Neural progenitor cell (in vitro differentiated cells): ENCODE measurements at places on chromosomes 1 and 21.

GRCh38 chr1:244302876-244303609 lies 148.7 kb downstream of the ADSS2 start:
- DNase-seq, result no peak

- no peak for DNase-seq
These were observed 16.1 kb downstream of the HSF2BP start for GRCh38 chr21:43643193-43643592.

- no peak for DNase-seq
These were observed 1.1 kb upstream of the PSMG1 start for GRCh38 chr21:39184050-39184980.

DNA sequence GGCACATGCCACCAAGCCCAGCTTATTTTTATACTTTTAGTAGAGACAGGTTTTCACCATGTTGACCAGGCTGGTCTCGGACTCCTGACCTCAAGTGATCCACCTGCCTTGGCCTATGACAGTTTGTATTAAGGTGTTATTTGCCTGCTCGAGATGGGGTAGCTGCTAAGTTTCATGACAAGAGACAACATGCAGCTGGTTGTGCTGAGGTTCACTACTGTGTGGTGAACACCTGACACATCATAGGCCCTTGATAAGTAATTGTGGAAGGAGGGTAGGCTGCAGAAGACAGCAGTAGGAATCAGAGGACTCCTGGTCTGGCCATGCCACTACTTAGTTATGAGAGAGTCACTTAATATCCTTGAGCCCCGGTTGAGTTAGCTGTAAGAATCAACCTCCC lies 46.2 kb downstream of the PLPP3 start:
- no peak for DNase-seq

DNA sequence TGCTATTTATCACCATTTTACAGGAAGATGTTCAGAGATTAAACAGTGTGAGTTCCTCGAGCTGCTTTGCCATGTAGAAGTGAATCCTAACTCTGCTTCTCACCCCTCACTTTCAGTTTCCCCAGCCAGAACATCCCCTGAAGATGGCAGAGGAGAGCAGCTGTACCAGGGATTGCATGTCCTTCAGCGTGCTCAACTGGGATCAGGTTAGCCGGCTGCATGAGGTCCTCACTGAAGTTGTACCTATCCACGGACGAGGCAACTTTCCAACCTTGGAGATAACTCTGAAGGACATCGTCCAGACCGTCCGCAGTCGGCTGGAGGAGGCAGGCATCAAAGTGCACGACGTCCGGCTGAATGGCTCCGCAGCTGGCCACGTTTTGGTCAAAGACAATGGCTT lies 16.9 kb downstream of the TENT5C start:
- no peak for DNase-seq

GRCh38 chr1:55696181-55696754 lies 481.1 kb upstream of the USP24 start:
- no peak for DNase-seq

DNA sequence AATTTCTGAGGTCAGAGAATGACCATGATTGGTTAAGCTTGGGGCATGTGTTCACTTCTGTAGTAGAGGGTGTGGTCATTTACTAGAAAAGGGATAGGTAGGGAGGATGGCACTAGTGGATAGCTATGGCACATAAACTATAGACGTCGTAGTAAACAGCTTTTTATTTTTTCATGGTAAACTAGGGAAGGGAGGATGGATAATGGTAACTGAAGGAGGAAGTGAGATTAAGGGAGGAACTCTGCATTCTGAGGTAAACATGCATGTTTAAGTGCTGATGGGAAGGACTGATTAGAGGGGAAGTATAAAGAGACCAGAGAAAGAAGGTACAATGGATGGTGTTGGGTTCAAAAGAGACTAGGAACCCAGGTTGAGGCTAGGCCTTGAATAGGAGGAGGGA lies 26.9 kb downstream of the PTGS2 start:
- no peak for DNase-seq

GRCh38 chr1:156781585-156782186 lies 14.4 kb downstream of the PRCC start:
- no peak for DNase-seq

- DNase-seq, result no peak
These were observed 6.9 kb downstream of the SLC26A9 start for GRCh38 chr1:205936311-205936710.

GRCh38 chr1:245898581-245898980 lies 608.5 kb downstream of the SMYD3 start:
- DNase-seq, result no peak

DNA sequence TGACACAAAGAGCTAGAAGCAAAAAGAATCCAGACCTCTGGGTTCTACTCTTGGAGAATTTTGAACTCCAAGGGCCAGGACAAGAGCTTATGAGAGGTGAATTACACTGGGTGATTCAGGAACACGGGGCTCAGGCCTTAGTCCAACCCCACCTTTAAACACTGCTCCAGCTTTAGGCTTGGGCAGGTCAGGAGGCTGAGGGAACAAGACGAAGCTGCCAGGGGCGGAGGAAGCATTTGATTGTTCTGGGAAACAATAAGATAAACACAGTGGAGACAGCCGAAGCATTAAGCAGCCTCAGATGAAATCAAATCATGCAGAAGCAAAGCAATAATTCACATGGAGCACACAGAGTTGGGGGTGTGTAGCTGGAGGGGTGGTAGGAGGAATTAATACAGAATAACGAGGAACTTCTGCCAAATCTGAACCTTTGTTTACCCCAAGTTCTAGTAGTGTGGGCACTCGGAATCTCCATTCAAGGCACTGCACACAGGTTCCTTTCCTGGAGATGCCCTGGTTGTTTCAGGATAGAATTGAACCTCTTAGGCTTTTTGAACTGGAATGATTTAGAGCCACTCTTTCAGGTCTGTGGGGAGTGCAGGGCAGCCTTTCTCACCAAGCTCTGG lies 93.2 kb downstream of the PLXNA2 start:
- peak; percentile 49 for DNase-seq

DNA sequence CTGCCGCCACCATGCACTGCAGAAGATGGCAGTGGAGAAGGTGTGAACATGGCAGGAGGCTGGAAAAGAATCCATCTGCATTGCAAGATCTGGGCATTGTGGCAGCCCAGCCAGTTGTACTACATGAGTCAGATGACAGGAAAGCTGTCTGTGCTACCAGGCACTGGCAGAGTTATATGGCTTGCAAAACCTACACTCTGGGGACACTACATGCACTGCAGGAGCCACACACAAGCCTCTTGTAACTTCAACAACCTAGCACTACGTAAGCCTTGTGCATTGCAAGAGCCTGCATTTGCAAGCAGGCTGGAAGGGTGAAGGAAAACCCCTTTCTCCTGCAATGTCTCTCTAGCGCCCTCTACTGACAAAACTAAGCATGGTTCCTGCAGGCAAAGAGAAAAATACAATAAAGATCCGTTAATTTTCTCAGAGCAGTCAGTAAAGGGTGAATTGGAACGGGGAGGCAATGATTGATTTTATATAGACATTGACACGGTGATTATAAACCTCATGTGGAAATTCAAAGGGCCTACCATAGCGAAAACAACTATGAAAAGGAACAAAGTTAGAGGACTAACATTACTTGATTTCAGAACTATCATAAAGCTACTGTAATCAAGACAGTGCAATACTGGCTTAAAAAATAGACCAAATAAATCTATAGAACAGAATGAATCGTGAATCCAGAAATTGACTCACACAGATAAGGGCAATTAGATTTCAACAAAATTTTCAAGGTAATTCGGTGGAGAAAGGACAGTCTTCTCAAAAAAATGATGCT lies 26.2 kb upstream of the DYNLT5 start:
- DNase-seq, result peak; percentile 87

DNA sequence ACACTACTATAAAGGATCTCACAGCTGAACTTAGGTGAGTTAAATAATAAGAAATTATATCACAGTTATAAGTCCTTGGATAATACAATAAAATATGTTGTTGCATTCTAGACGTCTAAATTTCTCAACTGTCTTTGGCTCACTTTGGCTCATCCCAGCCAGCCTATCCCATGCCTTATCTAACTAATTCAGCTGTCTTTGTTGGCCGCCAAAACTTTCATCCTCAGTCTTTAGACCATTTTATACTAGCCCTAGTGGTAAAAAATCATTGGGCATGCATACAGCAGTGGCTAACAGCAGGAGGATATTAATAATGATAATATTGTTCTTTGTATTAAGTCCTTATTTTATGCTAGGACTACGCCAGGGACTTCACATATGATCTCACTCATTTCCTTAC lies 59.3 kb downstream of the CCDC18 start:
- no peak for DNase-seq

- peak; percentile 37 for DNase-seq
These were observed 44.9 kb downstream of the GFI1 start for GRCh38 chr1:92441697-92442342.

DNA sequence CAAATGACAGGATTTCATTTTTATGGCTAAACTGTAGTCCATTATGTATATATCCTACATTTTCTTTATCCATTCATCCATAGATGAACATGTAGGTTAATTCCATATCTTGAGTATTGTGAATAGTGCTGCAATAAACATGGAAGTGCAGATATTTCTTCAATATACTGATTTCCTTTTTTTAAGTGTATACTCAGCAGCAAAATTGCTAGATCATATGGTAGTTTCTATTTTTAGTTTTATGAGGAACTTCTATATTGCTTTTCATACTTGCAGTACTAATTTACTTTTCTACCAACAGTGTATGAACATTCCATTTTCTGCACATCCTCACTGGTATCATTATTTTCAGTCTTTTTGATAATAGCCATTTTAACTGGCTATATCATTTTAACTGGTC lies 30.1 kb downstream of the OR10J5 start:
- DNase-seq, result no peak

GRCh38 chr1:245258271-245258920 lies 103.6 kb downstream of the KIF26B start:
- DNase-seq, result no peak

GRCh38 chr21:46111857-46112724 lies 14.2 kb downstream of the COL6A2 start:
- DNase-seq, result no peak

DNA sequence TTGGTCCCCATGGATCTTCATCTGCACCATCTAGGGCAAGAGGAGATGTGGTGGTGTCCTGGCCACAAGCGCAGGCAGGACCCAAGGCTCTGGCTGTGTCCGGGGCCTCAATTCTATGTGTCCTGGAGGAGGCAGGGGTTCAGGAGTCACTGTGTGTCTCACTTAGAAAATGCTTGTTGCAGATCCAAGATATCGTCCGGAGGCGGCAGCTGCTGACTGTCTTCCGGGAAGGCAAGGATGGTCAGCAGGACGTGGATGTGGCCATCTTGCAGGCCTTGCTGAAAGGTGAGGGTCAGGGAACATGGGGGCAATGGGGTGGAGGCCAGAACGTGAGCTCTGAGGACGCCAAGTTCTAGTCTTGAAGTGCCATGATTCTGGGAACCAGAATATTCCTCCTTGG lies 29.1 kb downstream of the TRPM2 start:
- no peak for DNase-seq

DNA sequence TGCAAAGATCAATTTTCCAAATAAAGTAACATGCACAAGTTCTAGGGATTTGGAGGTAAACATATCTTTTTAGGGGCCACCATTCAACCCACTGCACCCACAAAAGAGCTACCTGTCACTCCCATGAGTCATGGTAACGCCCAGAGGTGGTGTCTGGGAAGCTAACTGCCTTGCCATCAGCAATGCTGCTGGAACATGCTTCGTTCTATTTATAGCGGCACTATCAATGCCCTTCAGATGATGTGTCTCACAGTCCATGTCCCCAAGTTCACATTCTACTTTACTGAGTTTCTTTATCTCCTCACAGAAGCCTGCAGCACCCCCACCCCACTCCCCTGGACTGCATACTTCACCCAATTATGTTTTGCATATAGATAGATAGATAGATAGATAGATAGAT lies 95.4 kb downstream of the LPAR3 start:
- no peak for DNase-seq

GRCh38 chr1:102733491-102734236 lies 374.7 kb downstream of the COL11A1 start:
- no peak for DNase-seq

DNA sequence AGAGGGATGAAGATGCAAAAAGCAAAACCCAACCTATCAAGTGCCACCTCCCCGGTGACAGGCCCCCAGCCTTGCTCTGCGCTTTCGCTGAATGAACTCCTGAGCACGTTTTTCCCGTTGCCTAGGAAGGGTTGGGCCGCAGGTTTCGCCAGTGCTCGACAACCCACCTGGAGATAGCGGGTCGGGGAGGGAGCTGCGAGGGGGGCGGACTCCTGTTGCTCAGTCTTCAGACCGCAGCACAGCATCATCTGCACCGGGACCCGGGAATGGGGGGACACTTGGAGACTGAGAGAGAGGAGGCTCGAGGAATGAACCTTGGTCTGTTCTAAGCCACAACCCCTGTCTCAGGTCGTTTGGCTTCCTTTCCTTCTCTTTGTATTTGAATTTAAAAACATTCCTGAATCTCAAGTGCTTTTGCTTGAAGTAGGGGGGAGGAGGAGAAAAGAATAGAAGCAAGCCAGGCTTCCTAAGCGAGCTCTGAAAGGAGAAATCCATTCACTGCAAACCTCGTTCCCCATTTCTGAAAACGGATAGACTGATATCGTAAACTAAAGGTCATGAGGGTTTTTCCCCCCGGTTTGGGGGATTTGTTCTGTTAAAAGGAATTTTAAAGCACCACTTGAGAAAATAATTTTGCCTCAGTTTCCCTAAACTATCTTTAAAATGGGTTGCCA lies 1.2 kb downstream of the AK5 start:
- peak; percentile 46 for DNase-seq
